ENCODE measurements at places on chromosomes 11 and 22.

- DNase-seq: no peak
These were observed 597.4 kb downstream of the LUZP2 start for GRCh38 chr11:25094085-25094802.

DNA sequence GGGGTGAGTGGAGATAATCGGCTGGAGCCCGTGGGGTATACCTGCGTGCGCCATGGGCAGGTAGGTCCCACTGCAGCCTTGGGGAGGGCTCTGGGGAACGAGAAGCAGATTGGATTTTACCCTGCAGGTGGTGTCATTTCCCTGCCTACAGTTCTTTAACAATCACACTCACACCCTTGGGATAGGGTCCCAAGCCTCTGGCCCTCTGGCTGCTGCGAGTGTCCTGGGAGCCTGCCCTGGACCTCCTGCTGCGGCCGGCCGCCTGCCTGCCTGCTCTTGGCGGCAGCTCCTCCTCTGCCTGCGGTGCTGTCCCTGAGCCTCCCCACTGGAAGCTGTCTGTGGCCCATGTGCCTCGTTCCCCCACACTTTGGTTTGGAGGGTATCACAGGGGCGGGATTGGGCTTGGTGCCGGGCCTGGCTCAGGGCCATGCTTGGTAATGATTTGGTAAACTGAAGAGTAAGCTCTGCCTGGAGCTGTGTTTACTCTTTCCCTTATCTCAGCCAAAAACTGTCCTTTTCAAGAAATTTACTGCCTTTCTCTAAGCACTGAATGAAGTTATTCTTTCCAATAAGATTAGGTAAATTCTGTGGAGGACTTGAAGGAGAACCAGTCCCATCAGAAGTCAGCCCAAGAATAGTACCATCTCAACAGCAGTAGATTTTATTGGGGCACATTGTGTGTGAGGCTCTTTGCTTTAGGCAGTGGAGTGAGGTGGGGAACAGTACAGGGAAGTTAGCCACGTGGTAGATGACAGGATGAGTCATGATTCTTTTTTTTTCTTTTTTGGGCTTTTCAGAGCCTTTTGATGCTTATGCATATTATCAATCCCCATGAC is 53.7 kb downstream of the TBC1D22A start:
- no peak for DNase-seq

DNA sequence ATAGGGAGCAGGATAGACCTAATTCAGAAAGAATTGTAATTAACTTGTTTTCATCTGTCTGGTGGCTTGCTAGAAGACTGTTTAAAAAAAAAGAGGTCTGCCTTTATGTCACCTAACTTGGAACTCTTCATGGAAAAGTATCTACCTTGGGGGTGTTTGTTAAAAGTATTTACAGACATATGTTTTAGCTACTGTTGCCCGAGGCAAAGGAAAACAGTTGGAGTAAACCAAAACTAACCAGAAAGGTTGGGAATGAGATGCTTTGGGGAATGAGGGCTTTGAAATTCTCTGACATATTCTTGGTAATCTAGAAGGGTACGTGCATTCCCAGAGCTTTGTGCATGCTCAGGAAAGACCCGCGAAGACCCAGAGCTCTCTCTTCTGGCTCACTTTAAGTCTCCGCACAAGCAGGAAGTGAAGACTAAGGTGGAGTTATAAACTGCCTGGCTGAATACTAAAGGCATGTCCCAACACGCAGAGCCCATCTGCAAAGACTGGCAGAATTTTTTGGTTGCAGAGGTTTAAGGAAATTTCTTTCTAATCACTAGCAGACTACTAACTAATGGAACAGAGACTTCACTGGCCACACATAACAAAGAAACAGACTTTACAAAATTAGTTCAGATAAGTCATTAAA is 33.2 kb downstream of the HIKESHI start:
- DNase-seq: no peak

GRCh38 chr11:11035331-11035730 is 177.5 kb upstream of the ZBED5 start:
- DNase-seq: no peak

- no peak for DNase-seq
These were observed 3.3 kb downstream of the MRPL49 start for GRCh38 chr11:65125197-65126056.

DNA sequence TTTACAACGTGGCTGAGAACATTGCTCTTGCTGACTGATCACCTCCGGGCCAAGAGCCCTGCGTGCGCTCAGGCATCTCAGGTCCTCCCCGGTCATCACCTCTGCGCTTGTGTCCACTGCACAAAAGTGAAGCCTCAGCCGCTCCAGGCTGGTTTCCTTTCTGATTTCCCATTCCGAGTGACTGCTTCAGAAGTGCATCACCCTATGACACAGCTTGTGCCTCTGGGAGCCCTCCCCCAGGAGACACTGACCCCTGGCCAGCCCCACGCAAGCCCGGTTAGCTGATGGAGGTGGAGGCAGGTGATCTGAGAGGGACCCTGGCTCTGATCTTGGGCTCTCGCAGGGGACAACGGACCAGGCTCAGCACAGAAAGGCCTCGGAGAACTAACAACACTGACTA is 38.3 kb upstream of the GNB1L start:
- no peak for DNase-seq

DNA sequence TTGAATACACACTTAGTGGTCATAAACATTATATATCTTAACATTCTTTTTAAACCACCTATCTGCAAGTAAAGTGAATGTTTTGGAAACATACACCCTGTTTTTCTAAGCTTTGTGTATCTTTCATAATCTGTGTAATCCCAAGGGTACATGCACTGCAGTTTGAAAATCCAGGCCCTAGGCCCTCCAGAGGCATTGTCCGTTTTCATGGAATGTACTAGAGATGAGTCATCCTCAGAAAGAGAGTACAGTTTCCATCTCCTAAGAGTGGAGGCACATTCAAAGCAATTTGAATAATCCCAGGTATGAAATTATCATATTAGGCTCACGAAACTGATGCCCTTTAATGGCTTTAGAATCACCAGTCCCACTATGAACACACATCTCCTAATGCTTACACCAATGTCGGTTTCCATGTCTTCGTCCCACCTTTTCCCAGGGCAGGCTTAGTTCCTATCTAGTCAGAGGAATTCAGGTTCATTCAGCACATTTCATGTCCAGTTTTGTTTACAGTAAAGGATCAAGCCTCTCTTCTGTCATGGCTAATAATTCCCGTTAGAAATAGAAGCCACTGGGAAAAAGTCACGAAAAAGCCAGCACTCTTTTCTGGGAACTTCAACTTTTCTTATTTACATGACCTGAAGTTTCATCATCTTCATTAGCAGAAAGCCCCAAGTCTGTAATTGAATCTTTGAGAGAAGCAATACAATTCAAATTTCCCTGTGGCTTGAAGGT is 39.5 kb upstream of the CD44 start:
- DNase-seq: no peak

DNA sequence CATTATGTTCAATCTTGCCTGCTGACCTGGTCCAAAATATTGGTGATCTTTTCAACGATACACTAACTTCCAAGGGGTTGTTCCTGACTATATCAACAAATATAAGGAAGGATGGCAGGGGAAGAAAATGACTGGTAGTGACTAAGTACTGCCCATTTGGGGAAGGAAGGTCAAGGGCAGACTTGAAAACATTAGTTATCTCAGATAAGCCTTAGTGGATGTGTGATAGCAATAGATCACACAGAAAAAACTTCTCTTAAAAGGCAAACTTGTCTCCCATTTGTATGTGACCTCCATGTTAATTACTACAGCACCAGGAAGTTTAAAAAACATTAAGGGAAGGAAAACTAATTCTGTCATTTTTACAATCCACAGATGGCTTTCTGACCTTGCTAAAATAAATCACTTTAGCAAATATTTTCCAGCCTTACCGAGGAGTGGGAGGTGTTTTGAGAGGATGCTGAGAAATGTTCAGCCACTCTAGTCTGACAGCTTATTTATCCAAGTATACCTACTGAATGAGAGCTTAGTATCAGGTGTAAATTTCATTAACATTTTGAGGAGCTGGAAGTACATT is 88.2 kb upstream of the DDI1 start:
- DNase-seq: no peak

DNA sequence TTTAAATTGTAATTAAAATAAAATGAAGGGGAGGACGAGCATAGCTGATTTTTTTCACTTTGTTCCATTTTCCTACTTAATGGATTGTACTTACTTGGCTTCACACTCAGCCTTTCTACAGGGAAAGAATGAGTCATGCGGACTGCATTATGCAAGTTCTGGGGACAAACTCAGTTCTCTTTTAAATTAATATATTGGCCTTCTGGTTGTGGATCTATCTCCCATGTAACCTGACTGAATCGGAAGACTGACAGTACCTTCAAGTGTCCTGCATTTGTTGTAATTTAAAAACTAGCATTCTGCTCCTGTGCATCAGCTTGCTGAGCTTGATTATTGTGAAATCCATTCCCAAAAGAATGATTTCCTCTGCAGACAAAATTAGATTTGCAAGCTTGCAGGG is 12.2 kb downstream of the OR8D1 start:
- DNase-seq: no peak

GRCh38 chr11:126072141-126072741 is 9.6 kb upstream of the CDON start:
- DNase-seq: no peak

DNA sequence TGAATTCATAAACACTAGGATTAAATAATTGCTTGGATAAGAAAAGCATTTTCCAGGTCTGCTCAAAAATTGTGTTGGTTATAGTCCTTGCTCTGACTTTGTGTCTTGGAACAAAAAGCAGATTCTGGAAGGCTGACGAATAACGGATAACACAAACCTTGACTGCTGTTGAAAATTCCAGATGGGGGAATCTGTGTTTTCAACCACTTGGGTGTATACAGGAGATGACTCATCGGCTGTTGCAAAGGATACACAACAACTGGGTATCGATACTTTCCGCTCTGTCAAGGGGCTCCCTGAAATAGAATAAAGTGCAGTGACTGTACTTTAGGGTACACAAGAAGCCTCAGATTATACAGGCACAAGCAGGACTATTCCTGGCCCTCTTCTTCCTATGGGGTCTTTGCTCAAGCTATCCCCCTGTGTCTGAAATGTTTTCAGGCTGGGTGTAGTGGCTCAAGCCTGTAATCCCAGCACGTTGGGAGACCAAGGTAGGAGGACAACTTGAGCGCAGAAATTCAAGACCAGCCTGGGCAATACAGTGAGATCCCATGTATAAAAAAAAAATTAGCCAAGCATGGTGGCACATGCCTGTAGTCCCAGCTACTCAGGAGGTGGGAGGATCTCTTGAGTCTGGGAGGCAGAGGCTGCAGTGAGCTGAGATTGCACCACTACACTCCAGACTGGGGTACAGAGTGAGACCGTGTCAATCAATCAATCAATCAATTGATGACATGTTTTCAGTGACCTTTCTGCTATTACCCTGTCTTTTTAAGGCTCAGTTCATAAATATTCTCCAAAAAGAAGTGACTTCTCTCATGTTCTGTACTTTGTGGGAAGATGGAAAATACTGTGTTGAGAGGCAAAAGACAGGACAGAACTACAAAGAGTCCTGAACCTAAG is 48.6 kb upstream of the UCP3 start:
- no peak for DNase-seq

- no peak for DNase-seq
These were observed 1079.7 kb downstream of the OPCML start for GRCh38 chr11:132452616-132453015.

DNA sequence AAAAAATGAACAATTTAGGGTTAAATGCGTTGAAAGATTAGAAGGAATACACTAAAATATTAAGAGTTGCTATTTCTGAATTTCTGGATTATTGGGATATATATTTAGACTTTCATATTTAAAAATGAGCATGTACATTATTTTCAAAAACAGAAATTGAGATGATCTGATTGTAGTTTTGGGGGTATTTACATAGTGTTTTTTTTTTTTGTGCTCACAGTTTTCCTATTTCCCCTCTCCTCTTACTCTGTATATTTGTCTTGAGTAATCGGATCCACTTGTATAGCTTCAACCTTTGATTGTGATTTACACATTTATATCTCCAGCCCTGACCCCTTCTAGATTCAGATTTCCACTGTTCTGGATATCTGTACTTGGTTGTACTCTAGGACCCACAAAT is 5.3 kb downstream of the USP47 start:
- DNase-seq: no peak
